Osteoblast (primary cell): ENCODE measurements at places on chromosomes 13 and 19. TPM values are rescaled to one million over a fixed set of nuclear protein-coding genes. Genes with fewer than 3 reads are reported as not detected.

GRCh38 chr13:107348471-107348870 is 780.5 kb upstream of the ARGLU1 start:
- no peak for DNase-seq

GRCh38 chr19:55644842-55645511 is 1.5 kb downstream of the ZNF581 start:
- peak; percentile 87 for DNase-seq

GRCh38 chr19:39017026-39017425 is 15.3 kb downstream of the FBXO27 start:
- no peak for DNase-seq

DNA sequence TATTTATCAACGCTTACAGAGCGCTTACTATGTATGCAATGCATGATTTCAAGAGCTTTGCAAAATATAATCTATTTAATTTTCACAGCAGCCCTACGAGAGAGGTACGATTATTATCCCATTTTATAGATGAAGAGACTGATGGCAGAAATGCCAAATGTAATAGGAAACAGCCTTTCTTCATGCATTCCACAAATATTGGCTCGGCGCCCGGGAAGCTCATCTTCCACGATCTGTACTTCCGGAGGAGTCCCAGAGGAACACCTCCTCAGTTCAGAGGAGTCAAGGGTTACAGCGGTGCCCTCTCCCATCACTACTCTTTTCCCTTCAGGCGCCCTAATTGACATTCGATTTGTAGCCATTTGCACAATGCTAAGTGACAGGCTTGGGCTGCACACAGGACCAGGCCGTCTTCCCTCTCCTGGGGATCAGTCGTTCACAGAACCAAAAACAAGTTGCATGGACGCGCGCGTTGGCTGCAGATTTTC is 1.1 kb upstream of the ARHGAP35 start:
- DNase-seq: peak; percentile 58

The AP1M2 gene
- total RNA-seq: 0.29 and 0.72 TPM in 2 replicates

The FXYD7 gene
- not detected in 2 replicates for total RNA-seq
